ENCODE measurements at places on chromosomes 3 and 15.
A peak's percentile ranks its signal among the peaks of the same experiment; 100 is the strongest.

DNA sequence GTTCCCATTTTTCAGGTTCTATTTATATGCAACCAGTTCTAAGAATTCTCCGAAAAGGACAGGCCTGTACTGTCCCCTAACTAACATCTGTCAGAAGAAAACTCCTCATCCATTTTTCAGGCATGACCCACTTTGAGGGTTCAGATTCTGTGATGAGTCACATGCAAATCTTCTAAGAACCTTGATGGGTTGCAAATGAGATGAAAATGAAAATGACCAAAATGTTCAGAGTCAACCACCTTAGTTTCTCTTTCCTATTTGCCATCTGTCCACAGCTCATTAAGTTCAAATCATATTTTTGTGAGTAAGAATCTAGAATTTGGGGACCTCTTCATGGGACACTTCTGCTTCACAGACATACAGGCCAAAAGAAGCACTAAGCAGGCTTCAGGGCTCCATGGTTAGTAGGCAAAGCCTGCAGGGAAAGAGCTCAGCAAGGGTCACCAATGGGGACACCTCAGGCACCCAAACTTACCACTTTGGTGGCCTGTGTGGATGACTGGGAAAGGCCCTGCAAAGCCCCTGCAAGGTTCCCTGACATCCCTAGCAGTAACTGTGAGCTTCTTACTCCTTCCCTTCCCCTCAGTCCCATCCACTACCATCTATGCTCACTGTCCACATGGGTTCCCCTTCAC lies 122.0 kb downstream of the WDR76 start:
- no peak for DNase-seq

GRCh38 chr15:87523516-87523915 lies 733.0 kb downstream of the NTRK3 start:
- DNase-seq: no peak

- DNase-seq: no peak
Observed at GRCh38 chr3:129836381-129837064, 57.0 kb downstream of the TMCC1 start.

DNA sequence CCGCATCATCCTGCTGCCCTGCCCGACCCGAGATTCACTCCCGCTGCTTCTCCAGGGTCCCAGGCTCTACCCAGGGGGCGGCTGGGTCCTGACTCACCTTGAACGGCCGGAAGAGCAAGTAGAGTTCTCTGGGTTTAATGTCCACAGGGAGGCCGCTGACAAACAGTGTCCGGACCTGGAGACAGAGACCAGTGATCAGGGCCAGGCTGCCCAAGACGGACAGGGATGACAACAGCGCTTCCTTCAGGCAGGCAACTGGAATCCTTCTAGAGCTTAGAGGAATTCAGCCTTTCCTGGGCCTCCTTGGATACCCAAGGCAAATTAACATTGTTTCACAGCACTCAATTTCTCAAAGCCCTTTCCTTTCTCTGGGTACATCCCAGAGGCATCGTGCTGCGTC lies 23.9 kb downstream of the RBPMS2 start:
- DNase-seq: no peak

DNA sequence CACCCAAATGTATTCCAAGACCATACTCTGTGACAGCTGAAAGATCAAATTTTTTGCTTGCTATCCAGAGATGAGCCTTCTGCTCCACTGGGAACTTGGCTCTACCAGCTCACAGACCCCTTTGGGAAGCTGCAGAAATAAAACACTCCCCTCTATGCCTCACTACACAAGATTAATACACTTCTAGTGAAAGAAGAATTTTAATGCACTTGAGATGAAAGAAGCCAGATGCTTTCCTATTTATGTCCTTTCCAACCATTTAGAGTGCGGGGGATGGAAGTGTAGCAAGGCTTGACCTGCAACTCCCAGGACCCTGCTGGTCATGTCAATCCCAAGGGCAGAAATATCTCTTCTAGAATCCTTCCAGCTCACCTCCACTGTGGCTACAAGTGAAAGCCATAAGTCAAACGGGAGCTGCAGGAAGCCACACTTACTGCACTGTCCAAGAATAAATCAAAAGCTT lies 34.7 kb downstream of the ANXA2 start:
- DNase-seq: no peak

GRCh38 chr15:67548862-67549651 lies 6.6 kb downstream of the MAP2K5 start:
- peak; percentile 42 for DNase-seq

GRCh38 chr15:35312344-35312743 lies 227.2 kb upstream of the NANOGP8 start:
- DNase-seq: no peak

DNA sequence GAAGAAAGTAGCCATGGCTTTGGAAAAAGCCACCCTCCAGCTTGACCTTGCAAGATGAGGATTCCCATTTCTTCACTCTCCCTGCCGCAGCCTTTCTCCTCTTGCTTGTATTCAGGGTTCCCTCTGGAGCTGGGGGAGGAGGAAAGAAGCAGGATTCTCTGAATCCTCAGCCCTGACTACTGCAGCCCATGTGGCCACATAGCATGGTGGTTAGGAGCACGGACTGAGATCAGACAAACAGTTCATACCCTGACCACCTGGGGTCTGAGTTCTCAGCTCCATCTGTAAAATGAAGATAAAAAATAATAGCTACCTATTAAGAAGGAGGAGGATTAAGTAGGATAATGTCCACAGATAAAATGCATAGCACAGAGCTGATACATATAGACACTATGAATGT lies 72.3 kb downstream of the NMD3 start:
- no peak for DNase-seq

DNA sequence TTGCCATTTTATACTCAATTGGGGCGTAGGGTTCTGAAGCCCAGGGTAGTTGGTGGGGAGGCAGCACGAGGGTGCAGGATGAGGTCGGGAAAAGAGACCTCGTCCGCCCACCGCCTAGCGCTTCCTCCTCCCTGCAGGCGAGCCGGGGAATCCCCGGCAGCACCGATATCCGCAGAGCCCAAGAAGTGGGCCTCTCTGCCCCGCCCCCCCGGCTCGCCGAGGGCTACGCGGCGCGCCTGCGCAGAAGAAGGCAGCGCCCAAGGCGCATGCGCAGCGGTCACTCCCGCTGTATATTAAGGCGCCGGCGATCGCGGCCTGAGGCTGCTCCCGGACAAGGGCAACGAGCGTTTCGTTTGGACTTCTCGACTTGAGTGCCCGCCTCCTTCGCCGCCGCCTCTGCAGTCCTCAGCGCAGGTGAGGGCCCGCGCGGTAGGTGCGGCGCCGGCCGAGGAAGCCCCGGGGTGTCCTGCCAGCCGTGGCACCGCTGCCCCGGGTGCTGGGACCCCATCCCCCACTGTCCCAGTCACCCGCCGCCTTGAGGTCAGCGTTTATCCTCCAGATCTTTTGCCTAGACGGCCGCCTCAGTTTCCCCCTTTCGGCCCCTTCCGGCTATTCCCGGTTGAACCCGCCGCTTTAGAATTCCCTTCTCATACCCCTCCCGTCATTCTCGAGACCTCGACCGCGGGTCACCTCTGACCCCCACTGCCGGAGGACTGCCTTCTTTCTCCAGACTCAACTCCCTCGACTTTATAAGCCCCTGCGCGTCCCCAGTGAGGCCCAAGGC lies at the start of gene ALAS1:
ALAS1 (plus strand) TSS at position 319 of the 784 bp plus-strand sequence. CDS start 1,082 bp downstream, outside the sequence.
- DNase-seq: peak; percentile 76

GRCh38 chr3:107578091-107578490 lies 55.3 kb downstream of the BBX start:
- no peak for DNase-seq

All from NCI-H774 (cell line).